NCI-H345 (cell line): ENCODE measurements at places on chromosomes 4 and X.

GRCh38 chr4:56535915-56536314 lies 30.3 kb downstream of the ARL9 start:
- DNase-seq, result no peak

DNA sequence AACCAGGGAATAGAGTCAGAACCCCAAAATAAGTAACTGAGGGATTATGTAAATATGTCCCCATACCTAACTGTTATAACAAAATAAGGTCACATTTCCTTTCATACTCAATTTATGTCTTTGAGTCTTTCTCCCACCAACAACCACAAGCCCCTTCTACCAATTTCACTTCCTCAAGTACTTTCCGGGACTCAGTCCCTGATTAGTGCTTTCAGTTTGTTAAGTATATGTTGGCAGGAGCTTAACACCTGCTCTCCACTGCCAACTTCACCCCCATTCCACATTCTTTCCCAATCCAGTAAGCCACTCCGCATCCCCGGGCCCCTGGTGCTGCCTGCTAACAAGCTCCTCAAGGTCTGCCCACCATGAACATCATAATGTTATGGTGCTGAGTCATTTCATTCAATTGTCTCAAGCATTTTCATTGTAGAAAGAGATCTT lies 71.3 kb upstream of the SPRY1 start:
- DNase-seq, result no peak

DNA sequence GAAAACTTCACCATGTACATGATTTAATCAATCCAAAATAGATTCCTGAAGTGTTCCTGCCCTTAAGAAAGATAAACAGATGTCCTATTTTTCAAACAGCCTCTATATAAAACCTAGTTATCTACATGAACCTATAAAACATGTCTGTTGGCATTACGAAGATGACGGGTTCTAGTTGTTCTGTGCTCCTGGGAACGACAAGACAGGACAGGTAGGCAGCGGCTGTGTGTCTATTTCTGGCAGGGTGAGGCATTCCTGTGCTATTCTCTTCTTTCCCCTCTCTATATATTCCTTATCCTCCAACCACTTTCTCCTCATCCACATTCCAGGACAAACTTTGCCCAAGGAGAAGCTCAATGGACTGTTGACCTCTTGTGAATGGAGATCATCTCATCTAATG lies 6.1 kb downstream of the FAT1 start:
- DNase-seq, result no peak

GRCh38 chr4:60938621-60939020 lies 261.5 kb upstream of the ADGRL3 start:
- no peak for DNase-seq

DNA sequence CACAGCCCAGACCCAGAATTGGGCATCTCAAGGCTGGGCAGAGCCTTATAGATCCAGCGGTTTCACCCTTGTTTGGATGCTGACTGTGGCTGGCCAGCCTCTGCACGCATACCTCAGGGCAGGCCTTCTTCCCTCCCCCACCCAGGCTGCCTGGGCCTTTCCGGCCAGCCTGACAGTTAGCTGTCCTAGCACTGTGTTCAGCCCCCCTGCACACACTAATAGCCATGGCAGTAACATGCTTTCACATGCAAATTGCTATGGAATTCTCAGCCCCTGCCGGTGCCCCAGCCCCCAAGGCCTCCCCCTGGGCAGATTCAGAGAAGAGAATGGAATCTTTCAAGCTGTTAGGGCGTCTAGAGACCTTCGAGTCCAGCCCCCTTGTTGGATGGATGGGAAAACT lies 17.7 kb downstream of the EFNB1 start:
- DNase-seq, result no peak

GRCh38 chr4:130851107-130851506 lies 1755.2 kb downstream of the C4orf33 start:
- DNase-seq, result no peak

- no peak for DNase-seq
Measured at GRCh38 chrX:41148553-41148952, 63.3 kb downstream of the USP9X start.

- no peak for DNase-seq
Measured at GRCh38 chr4:1043651-1044468, 32.4 kb downstream of the FGFRL1 start.

DNA sequence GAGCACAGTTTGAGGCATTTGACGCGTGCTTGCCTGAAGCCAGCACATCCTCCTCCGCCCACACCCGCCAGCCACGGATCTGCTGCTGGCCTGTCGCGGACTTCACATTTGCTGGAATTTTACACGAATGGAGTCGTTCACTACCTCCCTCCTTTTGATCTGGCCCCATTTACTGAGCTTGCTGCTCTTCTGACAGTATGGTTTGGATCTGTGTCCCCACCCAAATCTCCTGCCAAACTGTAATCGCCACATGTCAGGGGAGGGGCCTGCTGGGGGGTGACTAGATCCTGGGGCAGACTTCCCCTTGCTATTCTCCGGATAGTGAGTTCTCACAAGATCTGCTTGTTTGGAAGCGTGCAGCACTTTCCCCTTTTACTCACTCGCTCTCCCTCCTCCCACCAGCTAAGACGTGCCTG lies 19.9 kb upstream of the CPLX1 start:
- no peak for DNase-seq

DNA sequence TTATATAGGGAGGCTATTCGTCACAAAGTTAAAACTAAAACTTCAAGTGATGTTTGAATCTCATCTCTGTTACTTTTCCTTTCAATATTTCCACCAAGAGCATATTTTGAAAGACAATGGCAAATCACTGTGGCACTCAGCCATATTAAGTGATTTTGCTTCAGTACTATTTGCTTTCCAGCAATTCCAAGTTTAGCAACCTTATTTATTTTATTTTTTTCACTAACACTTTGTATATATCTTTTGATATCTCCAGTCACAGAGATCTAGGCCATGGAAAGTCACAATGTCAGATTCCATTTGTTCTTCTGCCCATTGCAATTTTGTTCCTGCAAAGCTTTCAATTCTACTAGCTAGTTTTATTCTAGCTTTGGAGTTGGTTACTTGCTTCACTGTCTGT lies 1514.5 kb upstream of the ADGRL3 start:
- no peak for DNase-seq

DNA sequence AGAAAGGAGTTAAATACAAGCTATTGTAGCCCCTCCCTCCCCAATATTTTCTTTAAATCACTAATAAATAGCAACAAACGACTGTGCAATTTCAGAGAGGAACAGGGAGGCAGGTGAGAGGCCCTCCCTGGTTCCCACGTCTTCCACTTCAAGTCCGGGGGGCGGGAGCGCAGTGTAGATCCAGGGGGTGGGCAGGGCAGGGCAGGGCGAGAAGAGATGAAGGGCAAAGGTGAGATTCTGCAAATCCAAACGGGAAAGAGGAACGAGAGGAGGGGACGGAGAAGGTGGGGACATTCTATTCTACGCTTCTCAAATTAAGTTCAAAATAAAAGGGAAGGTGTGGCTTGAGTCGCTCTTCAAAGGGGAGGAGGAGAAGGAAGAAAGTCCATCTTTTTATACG lies 6.8 kb downstream of the NKX6-1 start:
- DNase-seq, result no peak

GRCh38 chrX:74510401-74510800 lies 89.1 kb downstream of the SLC16A2 start:
- DNase-seq, result no peak

DNA sequence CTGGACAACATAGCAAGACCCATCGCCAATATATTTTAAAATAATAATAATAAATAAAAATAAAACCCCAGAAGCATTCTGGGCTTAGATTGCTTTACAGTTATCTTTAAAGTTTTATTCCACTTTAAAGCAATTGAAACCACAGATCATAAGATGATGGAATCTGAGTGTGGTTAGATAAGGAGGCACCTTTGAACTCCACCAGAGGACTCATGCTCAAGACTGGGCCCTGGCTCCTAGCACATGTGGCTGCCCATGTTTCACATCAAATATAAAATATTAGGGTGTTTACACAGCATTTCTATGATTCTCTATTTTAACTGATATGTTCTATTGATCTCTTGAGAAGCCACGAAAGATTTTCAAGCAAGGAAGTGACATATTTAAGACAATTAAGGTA lies 52.6 kb upstream of the BBS12 start:
- DNase-seq, result no peak

DNA sequence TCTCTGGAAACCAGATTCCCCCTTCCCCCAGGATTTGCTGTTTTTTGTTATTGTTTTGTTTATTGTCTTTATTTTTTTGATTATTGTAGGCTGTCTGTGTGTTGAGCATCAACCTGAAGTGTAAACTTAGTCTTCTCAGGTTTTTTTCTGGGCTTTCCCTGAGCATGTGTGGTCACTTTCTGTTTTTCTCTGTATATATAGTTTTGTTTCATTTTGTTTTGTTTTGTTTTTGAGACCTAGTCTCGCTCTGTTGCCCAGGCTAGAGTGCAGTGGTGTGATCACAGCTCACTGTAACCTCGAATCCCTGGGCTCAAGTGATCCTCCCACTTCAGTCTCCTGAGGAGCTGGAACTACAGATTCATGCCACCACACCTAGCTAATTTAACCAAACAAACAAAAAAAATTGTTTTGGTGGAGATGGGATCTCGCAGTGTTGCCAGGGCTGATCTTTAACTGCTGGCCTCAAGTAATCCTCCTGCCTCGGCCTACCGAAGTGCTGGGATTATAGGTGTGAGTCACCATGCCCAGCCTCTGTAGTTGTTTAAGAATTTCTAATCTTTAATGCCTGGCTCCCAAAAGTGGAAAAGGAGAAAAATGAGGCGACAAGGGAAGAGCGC lies 9.1 kb downstream of the IL13RA1 start:
- DNase-seq, result no peak

DNA sequence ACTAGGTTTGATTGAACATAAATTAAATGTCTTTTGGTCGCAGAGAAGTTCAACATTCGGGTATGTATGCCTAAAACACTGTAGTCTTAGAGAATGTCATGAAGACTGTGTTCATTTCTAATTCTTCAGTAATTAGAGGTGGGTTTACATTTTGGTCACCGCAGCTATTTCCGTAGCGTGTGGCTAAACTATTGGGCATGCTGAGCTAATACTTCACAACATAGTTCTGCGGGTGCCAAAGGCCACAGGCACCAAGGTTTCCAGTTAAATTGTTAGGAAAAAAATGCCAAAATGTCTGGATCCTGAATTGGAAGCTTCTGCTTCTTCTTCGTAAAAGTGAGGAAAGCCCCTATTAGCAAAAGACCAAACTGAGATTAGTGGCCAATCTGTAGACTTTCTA lies 25.1 kb downstream of the SMIM31 start:
- DNase-seq, result no peak

- no peak for DNase-seq
Measured at GRCh38 chr4:36870121-36870520, 374.4 kb upstream of the NWD2 start.

- no peak for DNase-seq
Measured at GRCh38 chr4:124157396-124158083, 555.0 kb downstream of the ANKRD50 start.

DNA sequence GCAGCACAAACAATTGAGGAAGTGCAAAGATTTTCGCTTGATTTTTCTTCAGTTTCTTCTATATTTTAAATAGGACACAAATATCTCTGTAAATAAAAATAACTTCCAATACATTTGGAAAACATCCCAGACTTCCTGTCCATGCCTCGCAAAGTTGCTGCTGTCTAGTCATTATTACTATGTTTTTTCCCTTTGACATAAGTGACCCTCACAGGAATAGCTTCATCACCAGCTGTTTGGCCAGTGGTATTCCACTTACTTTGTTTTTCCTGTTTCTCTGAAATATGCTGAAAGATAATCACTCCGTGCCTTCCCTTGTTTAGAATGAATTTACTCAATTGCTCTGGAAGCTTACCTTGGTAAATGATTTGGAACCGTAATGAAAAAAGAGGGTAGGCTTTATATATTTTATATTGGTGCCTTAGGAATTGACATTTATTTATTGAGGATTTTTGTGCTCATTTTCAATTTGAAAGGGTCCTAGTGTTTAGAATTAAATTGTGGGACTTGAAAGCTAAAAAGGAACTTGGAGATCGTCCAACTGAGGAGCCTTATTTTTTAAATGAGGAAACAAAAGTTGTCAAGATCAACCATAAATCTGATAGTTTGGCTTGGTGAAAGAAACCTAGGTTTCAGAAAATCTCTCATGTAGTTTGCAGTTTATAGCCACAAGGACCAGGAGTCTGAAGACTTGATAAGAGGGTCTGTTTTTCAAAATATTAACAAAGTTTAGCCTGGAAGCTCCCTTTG lies 65.6 kb downstream of the CDKL5 start:
- no peak for DNase-seq

- DNase-seq, result no peak
Measured at GRCh38 chr4:65951177-65951576, 280.9 kb upstream of the EPHA5 start.

DNA sequence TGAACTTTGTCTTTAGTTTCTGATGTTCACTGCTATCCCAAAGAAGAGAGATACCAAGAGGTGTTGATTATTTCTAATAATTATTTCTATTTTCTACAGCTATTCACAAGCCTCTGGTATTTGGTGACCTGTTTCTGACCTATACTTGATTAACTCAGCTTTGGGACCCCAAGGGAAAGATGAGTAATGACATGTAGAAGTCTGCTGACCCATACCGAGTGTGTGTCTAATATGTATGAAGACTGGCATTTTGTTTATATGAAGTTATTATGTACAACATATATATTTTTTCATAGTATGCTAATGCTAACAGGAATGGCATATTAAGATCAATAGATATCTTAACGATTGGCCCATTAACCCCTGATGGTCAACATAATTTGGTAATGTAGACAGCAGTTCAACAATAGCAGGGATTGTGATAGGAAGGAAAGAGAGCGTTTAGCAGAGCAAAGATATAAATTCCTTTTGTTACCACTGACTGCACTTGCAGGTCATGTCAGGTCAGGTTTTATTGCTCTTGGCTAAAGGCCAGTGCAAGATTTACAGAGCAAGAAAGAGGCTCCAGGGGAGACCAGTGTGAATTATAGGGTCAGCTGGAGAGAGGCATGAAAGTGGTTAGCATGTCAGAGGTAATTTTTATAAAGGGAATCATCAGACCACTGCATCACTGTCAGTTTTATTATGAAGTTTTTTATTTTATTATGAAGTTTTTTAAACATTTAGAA lies 94.7 kb upstream of the DIPK2B start:
- DNase-seq, result no peak

DNA sequence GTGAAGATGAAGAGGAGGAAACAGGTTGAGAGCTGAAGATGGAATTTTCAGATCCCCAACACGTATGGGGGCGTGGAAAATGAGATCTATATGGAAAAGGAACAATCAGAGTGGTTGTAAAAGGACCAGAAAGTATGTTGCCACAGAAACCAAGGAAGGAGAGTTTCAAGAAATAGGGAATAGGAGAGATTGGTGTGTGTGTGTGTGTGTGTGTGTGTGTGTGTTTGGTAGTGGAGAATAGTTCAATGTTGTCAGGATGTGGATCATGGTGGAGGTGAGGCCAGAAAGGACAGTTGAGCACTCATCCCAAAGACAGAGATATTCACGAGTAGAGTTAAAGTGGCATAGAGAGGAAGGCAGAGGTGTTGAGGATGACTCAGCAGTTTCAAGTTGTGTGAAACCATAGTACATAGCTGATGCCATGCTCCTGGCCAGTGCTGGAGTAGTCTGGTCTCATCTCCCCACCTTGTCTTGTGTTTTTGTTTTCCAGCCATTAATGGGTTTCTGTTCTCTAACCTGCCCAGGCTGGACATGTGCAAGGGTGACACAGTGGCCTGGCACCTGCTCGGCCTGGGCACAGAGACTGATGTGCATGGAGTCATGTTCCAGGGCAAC lies 36.1 kb downstream of the HEPH start:
- DNase-seq, result no peak
